Activated CD4-positive, alpha-beta memory T cell treated with anti-CD3 and anti-CD28 coated beads for 36 hours (primary cell): ENCODE measurements at places on chromosomes 1 and 21. TPM values are rescaled to one million over a fixed set of nuclear protein-coding genes. Genes with fewer than 3 reads are reported as not detected.

DNA sequence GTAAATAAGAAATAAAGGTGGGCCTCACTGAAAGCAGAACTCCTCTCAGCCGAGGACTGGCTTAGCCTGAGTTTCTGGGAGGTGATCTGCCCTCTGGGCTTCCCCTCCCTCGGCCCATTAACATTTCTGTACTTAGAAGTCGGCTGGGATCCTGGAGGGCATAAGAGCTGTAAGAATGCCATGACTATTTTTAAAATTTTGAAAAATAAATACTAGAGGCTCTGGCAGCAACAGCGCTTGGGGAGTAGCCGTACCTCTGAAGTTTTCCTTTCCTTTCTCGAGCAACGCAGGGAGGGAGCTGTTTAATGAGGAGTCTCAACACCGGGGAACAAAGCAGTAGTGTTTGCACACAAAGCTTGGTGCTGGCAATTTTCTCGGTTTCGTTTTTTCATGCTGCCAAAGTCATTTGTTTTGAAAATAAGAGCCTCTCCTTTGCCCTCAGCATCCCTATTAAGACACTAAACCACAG is 498.7 kb downstream of the SMYD3 start:
- no peak overlapping the region for H3K4me3 ChIP-seq
- no peak overlapping the region for H3K27ac ChIP-seq
- no peaks in the 10 kb centered on the region for H3K27me3 ChIP-seq
- DNase-seq: no peak
- no peaks in the 10 kb centered on the region for H3K36me3 ChIP-seq

DNA sequence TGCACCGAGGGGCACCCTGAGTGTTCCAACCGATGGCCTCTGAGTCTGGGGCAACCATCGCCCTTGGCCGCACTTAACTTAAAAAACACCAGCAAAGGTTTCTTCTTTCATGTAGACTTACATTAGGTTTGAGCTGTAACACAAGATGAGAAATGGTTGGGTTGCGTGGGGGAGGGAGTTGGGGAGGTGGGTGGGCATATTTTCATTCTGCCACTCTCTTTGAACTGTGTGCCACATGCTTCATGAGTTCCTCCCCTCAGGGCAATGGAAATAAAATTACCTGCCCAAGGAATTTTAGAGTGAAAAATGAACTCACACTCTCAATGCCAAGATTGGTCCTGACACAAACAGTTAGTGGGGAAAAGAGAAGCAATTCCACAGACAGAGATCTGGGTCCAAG is 430.1 kb upstream of the USP24 start:
- no peak for DNase-seq
- H3K4me1 ChIP-seq: no peaks in the 10 kb centered on the region
- H3K27me3 ChIP-seq: no peaks in the 10 kb centered on the region
- no peak overlapping the region for H3K4me3 ChIP-seq

DNA sequence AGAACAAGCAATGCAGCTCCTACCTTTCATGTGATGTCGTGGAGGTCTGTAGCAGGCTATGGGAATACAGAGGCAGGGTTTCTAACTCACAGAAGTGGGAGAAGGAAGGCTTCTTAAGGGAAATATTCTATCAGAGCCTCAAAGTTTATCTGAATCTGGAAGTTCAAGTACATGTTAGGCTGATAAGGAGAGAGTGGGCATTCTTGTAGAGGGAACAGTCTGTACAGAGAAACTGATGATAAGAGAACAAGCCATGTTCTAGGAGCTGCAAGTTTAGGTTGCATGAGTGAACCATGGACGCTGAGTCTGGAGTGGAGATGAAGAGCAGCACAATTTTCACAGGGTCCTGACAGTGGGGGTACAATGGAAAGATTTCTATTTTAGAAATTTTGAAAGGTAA is 344.0 kb downstream of the CHRM3 start:
- no peaks in the 10 kb centered on the region for H3K4me1 ChIP-seq
- no peaks in the 10 kb centered on the region for H3K27me3 ChIP-seq
- no peak for DNase-seq
- peaks cover 4% of the 10 kb centered on the region for H3K36me3 ChIP-seq
- no peak overlapping the region for H3K27ac ChIP-seq

DNA sequence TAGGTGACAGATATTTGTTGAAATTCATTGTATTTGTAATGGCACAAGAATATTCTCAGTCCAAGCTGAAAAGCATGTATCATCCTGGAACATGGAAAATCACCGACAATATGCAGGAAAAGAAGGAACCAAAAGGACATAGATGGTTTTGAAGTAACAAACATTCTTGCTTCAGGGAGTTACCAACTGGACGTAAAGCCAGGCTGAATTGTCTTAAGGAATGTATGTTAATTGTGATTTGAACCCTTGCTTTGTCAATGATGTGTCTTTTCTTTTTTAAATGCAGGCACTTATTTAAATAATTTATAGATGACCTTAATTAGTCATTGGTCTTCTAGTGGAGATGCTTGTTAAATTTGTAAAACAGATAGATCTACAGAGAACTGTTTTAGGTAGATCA is 489.4 kb upstream of the ZP4 start:
- DNase-seq: no peak
- no peak overlapping the region for H3K27ac ChIP-seq
- no peaks in the 10 kb centered on the region for H3K4me1 ChIP-seq
- H3K4me3 ChIP-seq: no peak overlapping the region
- H3K36me3 ChIP-seq: no peaks in the 10 kb centered on the region

The CASQ2 gene
- not detected for total RNA-seq
